Astrocyte of the cerebellum (primary cell): ENCODE measurements at places on chromosomes 6 and 20.

DNA sequence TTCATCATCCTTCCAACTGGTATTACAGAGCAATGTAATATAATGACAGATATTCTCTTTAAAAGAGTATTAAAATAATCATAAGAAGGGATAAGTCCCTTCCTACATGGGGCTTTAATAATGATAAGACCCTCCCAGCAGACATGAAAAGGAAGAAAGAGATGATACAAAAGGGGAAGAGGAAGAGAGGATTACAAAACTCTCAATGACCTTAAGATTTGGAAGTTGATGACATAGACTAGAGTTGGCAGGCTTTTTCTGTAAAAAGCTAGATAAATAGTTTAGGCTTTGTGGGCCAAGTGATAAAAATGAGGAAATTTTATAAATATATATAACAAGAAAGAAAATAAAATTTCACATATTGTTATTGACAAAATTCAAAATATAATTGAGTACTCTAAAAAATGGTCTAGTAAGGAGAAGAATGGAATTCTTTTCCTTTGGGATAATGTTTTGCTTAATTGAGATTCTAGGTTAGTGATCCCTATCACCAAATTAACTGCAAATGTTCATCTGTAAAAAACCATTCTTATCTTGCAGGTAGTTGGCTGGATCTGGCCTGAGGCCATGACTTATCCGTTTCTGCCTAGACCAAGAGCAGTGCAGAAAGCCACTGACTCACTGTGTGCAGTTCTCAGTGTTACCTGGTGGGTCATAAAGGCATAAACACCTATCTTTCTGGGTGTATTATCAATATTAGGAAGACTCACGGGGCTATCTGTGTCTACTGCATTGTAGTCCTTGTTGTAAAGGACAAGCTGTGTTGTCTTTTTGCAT, 11.0 kb downstream of the RIPOR2 start:
- no peak for DNase-seq

GRCh38 chr6:111520524-111520923, 37.5 kb upstream of the REV3L start:
- no peak for DNase-seq

DNA sequence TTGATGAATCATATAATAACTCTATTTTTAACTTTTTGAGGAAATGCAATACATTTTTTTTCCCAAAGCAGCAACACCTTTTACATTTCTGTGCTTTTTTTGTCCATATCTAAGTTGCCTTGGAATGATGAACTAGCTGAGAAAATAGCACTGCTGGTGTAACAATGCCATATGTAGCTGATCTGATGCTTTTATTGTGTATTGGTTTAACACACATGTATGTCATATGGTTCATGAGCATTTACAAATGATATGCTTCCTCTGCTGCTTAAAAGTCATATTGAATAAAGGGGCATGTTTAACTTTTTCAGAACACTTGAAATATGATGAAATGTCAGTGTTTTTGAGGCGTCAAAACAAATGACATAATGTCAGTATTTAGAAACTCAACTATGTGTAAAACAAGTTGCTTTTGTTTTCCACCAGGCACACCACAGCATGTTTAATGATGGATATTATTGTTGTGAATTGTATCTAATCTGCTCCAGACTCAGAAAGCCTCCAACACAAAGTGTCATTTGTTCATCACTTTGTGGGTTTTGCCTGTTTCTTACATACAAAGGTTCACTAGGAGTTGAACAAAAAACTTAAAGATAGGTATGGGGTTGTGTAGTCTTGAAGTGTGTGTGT, 775.8 kb upstream of the FLRT3 start:
- DNase-seq: no peak

- no peak for DNase-seq
Observed at GRCh38 chr6:20148433-20148832, 63.8 kb downstream of the MBOAT1 start.

- no peak for DNase-seq
Observed at GRCh38 chr20:21167261-21167660, 41.4 kb downstream of the KIZ start.

DNA sequence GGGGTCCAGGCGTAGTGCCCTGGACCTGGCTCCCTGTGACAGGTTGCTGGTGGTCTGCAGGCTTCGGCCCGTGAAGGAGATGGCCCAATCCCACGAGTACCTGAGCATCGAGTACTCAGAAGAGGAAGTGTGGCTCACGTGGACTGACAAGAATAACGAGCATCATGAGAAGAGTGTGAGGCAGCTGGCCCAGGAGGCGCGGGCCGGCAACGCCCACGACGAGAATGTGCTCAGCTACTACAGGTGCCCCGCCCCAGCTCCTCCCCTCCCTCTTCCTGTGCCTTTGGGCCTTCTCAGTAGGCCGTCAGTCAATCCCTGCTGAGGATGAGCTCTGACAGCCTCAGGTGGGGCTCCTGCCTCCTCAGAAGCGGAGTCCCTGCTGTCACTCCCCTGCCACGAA, 42.6 kb downstream of the UQCC2 start:
- no peak for DNase-seq

DNA sequence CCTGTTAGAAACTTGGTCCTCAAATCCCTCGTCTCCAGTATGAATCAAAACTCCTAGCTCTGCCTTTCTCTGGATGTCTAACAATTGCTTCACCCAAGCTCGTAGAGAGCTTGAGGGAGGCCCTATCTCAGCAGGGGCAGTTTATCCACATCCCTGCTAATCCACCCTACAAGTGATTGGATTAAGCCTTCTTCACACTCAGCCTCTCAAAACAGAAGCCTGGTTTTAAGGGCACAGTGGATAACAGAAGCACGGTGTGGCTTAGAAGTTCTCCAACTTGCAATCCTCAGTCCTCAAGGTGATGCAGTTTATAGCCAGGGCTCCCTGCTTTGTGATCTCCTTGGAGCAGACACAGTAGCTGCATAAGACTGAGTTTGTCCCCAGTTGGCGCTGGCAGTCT, 383.9 kb downstream of the KIF16B start:
- no peak for DNase-seq

- DNase-seq: no peak
Observed at GRCh38 chr20:20505554-20505953, 137.7 kb downstream of the INSM1 start.

- no peak for DNase-seq
Observed at GRCh38 chr6:130674604-130675003, 152.6 kb upstream of the SMLR1 start.

GRCh38 chr6:87881342-87881895, 166.2 kb upstream of the SPACA1 start:
- no peak for DNase-seq

DNA sequence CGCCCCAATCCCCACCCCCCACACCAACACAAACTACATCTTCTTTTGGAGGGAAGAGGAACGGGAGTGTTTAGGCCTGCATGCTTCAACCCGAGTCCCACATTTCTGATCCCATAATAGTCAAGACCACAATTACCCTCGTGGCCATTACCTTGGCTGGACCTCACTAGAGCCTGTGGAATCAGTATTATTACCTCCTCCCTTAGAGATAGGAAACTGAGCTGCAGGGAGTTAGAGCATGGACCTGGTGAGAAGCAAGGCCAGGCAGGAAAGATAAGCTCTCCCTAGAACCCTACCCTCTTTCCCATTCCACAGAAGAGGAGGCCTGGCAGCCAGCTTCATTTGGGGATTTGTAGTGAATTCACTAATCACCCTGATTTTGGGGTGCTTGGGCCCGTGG, 74.1 kb downstream of the NCR2 start:
- no peak for DNase-seq

DNA sequence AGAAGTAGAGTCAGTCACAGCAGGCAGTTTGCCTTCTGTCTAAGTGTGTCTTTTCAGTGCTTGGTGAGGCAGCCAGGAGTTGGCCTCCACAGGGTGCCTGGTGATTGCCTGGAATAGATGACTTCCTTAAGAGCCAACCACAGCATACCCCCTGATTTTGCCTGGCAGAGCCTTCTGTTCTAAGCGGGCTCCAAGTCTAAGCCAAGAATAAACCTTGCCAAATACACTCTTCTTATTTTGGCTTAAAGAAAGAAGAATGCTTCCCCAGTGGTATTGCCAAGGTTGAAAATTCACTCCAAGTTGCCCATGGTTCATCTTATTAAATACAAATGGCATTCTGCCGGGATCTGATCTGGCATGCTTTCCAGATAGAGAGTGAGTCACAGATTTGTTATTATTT, 1424.8 kb upstream of the EYS start:
- DNase-seq: peak; percentile 53

GRCh38 chr6:30722280-30723112, 2.3 kb downstream of the TUBB start:
- DNase-seq: no peak

DNA sequence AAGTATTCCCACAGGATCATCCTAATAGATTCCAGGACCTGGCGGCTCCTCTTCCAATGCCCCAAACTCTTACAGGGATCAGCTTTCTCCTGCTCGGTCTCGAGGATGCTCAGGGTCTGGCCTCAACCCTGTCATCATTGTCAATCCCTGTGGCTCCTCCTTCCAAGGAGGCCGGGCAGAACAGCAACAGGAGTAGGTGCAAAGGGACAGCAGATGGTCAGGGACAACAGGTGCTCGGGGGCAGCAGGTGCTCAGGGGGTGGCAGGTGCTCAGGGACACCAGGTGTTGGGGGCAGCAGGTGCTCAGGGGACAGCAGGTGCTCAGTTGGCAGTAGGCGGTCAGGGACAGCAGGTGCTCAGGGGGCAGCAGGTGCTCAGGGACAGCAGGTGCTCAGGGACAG, 84.8 kb downstream of the TTLL2 start:
- no peak for DNase-seq

DNA sequence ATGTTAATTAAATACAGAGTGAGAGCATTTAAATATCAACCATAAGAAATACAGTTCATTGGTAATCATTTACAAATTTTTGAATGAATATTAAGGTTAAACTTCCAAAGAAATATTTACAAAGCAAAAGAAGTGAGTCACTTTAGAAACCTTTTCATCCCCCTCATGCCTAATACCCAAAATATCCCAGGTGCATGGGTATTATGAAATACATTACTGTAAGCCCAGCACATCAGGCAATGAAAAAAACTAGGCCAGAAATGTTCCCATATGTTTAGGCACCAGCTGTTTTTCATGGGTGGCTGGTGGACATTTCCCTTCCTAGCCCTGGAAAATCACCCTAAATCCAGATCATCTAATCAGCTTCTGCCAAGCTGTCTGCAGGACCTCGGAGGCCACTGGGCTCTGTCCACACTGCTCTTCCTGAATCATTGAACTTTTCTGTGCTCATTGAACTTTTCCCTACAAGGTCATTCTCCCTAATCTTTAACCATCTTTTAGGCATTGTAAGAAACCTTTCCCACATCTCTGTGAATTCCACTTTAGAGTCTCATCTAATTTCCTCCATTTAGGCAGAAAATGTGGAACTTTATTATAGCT, 145.3 kb upstream of the STXBP5 start:
- no peak for DNase-seq

- DNase-seq: no peak
Observed at GRCh38 chr6:52666523-52666922, 4.4 kb upstream of the TMEM14A start.

GRCh38 chr6:42783177-42783875, 1.5 kb downstream of the BICRAL start:
- DNase-seq: no peak

GRCh38 chr6:135286962-135287538, 105.9 kb downstream of the MYB start:
- DNase-seq: no peak

DNA sequence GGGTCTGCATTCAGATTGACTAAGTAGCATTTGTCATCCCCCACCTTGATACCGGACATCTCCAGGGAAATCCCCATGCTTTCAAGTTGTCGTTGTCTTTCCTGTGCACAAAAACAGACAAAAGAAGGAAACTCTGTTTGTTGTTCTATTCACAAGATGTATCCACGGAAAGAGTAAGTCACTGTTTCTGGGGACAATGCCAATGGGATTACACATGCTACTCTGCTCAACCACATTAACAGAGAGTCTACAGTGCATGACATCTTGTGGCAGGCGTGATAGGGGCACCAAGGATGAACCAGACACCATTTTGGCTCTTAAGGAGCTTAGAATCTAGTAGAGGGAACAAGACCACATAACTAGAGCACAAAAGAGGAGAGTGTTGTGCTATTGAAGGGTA, 124.4 kb upstream of the NUP153 start:
- peak; percentile 68 for DNase-seq

DNA sequence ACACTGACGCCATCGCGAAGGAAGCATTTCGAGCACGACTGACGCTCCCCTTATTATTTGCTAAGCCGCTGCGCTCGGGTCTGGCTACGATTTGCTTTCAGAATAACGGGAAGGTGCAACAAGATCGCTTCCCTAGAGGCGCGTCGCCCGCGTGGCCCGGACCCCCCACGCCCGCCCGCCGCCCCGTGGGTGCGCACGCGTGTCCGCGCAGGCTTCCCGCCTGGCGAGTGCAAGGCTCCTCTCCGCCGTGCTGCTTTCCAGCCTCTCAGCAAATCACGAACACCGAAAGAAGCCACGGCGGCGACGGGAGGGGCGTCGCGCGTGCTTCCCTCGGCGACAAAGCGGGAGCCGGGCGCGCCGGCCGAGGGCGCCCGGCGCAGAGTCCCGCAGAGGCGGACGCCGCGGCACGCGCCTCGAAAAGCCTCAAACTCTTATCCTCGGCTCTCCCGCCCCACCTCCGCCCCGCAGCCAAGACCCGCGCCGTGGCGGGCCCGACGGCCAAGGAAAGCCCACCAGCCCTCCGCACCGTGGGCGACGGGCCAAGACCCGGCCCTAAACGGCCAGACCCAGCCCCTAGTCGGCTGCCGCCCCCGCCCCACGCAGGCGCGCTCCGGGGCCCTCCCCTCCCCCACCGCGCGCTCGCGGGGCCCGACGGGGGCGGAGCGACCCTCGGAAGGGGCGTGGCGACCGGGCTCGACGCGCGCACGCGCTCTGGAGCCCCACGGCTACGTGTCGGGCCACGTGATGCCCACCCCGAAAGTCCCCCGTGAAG, 987 bp upstream of the QKI start:
- peak; percentile 84 for DNase-seq

GRCh38 chr20:43915211-43916072, 790 bp downstream of the TOX2 start:
- no peak for DNase-seq

DNA sequence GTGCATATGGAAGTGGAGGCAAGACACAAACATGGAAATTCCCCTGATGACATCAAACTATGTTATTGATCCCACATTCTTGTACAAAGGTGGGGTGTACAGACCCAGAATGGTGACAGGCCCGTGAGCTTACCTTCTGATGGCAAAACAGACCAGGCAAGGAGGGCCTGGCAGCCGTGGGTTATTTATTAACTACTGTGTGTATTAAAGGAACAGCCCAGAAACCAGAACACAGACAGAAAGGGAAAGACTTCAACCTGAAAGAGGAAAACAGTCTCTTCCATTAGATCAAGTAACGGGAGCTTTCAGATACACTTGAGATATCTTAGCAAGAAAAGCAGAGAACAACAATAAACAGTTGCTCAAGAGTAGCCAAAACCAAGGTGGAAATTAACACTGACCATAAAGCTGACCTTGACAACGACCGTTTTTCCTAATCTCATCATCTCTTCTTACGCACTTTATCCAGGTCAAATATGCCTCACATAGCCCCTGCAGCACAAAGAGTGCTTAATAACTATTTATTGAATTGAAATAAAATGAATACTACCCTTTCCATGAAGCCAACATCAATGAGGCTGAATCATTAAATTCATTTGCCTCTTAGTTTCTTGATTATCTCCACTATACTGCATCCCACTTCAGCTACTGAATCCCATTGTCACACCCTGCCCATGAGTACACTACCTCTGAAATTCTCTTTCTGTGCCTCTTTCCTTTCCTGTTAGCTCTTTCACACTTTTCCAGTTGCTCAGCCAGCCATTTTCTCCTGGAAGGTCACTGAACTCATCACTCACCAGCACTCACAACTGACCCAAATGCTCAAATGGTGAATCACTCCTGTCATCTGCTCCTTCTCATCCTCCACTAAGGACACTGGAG, 67.4 kb downstream of the MOXD1 start:
- DNase-seq: peak; percentile 15

GRCh38 chr20:59405226-59406200, 105.1 kb downstream of the EDN3 start:
- no peak for DNase-seq
